Fibroblast of upper back skin (primary cell): ENCODE measurements at places on chromosomes 12 and 14.

DNA sequence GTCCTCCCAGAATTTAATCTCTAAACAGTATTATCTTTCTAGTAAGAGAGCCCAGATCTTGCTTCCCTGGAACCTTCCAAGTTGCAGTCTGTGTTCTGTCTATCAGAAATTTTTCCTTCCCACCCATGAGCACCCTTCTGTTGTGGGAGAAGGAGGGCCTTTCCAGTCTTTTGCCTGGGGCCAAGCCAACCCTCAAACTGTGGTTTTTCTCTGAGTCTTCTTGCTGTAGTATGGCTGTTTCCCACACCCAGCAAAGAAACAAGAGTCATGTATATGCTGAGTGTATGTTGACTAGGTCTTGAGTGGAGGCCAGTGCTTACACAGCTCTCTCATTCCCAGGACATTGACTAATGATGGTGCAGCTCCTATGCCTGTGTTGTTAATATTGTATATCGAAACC, 104.5 kb downstream of the TGFB3 start:
- DNase-seq, result peak; percentile 96

DNA sequence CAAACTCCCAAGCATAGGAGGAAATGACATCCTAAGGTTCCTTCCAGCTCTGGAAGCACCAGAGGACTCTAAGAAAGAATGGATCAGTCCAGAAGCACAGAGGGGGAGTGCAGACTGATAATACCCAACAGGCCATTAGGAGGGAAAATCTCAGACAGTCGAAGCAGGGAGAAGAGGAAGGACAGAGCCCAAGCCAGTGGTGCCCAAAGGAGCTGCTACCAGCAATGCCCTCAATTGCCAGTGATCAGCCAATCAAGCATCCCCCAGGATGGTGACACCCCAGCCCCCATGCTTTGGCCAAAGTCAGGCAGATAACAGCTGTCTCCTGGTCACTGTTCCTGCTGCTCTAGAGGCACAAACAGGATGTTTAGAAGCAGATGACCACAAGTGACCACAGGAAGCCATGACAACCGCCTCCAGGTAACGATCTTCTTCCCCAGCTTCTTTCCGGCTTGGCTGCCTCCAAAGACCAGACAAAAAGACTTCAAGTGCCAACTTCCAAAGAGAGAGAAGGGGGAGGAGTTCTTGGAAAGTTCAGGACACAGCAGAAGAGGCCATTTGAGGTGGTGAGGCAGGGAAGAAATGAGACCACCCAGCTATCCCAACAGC, 16.2 kb downstream of the PXN start:
- no peak for DNase-seq

GRCh38 chr12:52440821-52441319, 6.7 kb upstream of the KRT75 start:
- peak; percentile 72 for DNase-seq

DNA sequence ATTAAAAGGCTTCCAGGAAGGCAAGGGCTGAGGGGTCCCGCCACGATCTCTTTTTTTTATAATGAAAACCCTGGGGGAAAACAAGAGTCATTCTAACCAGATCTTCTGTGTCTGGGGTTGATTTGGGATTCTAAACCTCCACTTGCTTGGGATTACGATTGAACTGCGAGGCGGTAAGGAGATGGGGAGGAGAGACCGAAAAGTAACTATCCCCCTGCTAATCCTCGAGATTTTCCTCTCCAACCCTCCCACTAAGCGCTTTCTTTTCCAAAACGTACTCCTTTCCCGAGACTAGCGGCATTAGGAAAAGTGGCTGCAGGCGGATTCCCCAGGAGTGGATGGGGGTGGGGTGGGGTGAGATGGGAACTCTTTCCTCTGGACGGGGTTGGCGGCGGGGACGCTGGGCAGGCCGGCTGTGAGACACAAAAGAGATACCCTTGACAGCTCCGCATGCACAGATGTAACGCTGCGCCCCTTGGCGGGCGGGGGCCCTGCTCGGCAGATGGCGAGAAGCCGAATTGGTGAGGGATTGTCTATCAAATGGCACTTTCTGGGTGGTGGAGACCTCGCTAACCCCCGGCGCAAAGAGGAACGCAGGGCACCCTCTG, 830 bp upstream of the SRRM4 start:
- DNase-seq, result no peak

- DNase-seq, result peak; percentile 86
Measured at GRCh38 chr12:75792687-75793086, 238.9 kb downstream of the PHLDA1 start.
